ENCODE measurements at places on chromosomes 1 and 21.

GRCh38 chr1:71587961-71588360 lies 507.1 kb upstream of the ZRANB2 start:
- peak; percentile 71 for DNase-seq

DNA sequence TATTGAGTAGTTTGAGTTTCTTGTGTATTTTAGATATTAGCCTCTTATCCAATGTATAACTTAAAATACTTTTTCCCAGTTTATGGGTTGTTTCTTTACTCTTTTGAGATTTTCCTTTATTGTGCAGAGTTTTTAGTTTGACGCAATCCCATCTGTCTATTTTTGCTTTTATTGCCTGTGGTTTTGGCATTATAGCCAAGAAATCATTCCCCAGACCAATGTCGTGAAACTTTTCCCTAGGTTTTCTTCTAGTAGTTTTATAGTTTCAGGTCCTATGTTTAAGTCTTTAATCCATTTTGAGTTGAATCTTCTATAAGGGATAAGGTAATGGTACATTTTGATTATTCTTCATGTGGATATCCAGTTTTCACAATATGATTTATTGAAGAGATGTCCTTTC lies 87.6 kb downstream of the LEPR start:
- DNase-seq, result no peak

GRCh38 chr1:35452106-35452774 lies 105.0 kb downstream of the KIAA0319L start:
- DNase-seq, result peak; percentile 95

DNA sequence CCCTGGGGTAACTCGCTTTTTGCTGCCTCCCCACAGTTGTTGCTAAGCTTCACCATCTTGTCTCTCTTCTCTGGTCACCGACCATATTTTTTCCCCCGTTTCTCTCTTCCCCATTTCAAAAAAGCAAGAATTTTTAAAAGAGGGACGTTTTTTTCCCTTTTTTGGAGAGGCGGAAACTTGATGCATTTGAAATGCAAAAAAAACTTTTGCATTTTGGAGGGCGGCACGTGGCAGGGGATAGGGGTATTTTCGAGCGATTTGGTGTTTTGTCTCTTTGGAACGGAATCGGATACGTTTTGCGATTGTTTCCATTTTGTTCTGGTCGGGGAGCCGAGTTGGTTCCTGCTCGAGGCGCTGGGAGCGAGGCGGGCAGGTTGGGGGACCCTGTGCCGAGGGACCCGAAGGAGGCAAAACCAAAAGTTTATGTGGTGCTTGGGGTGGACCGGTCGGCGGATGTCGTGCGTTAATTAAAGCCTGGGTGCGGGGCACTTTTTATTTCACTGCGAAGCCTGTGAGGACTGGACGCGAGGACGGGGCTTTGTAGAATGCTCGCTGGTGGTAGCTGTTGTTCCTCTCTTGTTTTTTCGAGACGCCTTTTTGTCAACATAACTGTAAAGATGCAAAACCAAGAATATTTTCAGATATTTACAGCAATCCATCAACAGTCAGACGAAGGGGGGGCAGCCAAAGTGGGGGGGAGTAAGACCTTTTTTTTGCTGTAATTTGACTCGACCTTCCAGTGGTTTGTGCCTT lies 884 bp downstream of the H3-3A start:
- DNase-seq, result peak; percentile 69

DNA sequence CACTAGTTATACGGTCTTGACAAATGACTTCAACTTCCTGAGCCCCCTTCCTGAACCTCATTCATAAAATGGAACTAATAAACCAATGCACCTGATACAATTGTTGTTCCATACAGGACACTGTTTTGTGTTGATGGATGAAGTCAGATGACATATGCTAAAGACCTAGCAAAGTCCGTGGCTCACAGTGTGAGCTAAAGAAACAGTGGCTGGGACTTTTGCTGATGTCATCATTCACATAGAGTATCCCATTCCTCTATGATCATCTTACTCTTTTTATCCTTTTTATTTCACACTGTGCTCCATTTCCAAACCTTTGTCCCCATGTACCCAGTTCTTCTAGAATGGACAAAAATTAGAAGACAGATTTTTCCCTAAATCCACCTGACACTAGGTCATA lies 83.7 kb upstream of the KAZN start:
- no peak for DNase-seq

GRCh38 chr1:157238585-157238984 lies 100.4 kb upstream of the ETV3 start:
- DNase-seq, result peak; percentile 69

GRCh38 chr1:111656086-111657017 lies 36.8 kb downstream of the RAP1A start:
- DNase-seq, result peak; percentile 48

- DNase-seq, result no peak
Measured at GRCh38 chr1:79847700-79848099, 841.2 kb upstream of the ADGRL4 start.

- DNase-seq, result no peak
Measured at GRCh38 chr1:68327414-68327813, 95.1 kb upstream of the WLS start.

- DNase-seq, result peak; percentile 28
Measured at GRCh38 chr1:168373869-168374268, 93.2 kb downstream of the TBX19 start.

- no peak for DNase-seq
Measured at GRCh38 chr1:30908696-30909364, at the start of gene SDC3. Gene SDC3, minus strand, starts transcription at chr1:30908758. Its CDS starts 172 bp downstream, at chr1:30908586.

- no peak for DNase-seq
Measured at GRCh38 chr1:9629445-9630201, 21.9 kb upstream of the PIK3CD start.

DNA sequence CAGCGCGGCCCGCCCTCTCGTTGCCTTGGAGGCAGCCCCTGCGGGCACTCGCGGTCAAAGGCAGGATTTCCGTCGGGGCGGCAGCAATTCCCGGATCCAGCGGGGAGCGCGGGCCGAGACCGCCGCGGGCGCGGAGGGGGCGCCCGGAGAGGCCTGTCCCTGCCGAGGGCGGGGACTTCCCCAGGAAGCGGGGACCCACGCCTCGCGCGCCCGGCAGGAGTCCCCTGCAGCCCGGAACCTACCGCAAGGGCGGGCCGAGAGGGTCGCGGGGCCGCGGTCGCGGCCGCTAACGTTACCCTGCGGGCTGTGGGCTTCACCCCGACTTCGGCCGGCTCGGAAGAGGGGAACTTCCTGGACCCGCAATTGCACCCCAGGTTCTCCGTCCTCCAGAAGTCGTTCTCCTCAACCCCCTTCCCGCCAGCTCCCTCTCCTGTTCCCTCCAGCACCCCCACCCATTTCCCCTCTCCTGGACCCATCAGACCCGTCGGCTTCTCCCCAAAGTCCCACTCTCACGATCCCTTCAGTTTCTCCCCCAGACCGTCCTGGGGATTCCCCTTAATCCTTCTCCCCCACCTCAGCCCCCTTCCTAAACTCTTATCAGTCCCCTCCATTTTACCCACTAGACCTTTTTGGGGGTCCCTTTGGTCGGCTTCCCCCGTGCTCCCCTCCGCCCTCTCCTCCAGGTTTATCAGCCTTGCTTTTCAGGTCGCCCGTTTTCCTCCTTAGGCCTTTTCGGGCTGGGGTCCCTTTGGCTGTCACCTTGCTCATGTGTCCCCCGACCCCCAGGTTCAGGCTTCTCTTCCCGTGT lies 604 bp downstream of the FGR start:
- DNase-seq, result peak; percentile 47
